ENCODE measurements at places on chromosomes 2 and 18.
A peak's percentile ranks its signal among the peaks of the same experiment; 100 is the strongest.

DNA sequence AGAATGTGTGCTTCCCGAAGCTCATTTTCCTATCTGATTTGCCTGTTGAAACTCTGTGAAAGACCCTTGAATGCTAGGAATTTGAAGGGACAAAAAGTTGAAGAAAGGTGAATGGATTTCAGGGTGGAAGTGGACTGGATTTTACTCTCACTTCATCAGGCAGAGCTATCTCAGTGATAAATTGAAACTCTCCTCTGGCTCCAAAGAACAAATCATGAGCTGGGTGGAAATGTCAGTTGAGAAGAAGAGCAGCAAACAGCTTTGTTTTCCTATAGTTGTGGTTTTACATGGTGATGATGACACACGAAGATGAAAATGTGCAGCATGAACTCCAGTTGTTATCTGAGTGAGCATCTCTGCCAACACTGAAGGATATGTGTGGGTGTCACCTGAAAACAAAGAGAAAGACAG is 34.4 kb downstream of the CD28 start:
- DNase-seq, result no peak

- DNase-seq, result no peak
These were observed 103.9 kb upstream of the PPP1CB start for GRCh38 chr2:28647682-28648081.

- peak; percentile 69 for DNase-seq
These were observed 769 bp downstream of the ATF2 start for GRCh38 chr2:175167076-175167791.

GRCh38 chr2:241911551-241911950 is 42.0 kb downstream of the RTP5 start:
- DNase-seq, result no peak

DNA sequence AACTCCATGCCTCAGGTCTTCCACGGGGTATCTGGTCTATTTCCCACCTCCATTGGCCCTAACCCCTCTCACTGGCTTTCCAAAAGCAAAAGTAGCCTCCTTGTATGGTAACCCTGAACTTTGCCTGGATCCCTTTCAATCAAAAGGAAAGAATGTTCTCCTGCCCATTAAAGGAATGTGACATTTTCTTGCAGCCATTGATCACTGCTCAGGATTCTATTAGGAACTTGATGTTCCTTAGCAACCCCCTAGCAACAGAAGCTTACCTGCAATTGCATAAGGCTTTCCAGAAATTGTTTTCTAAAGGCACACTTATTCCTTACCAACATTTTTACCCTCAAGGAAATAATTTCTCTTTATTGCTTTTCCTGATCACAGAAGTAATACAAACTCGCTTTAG is 91.4 kb upstream of the AGAP1 start:
- DNase-seq, result no peak

GRCh38 chr2:42298996-42299754 is 61.8 kb downstream of the COX7A2L start:
- no peak for DNase-seq

DNA sequence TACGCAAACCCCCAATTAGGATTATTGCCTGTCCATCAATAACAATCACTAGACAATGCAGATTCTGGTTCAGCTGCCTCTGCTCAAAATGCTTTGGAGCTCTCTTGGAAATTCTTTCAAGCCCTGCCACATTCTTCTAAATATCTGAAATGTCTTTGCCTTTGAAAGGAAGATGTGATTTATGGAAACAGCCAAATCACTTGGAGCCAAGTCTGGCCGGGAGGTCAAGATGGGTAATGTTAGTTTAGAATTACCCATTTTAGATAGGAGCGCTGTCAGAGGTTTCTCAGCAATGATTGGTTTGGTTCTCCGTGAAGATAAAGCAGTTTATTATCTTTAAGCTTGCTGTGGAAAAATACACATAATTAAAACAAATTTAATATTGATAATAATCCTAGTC is 306.7 kb downstream of the SETBP1 start:
- DNase-seq, result no peak

- DNase-seq, result no peak
These were observed 14.8 kb upstream of the CNDP1 start for GRCh38 chr18:74519320-74520095.
